ENCODE measurements at places on chromosomes 13 and 19.

DNA sequence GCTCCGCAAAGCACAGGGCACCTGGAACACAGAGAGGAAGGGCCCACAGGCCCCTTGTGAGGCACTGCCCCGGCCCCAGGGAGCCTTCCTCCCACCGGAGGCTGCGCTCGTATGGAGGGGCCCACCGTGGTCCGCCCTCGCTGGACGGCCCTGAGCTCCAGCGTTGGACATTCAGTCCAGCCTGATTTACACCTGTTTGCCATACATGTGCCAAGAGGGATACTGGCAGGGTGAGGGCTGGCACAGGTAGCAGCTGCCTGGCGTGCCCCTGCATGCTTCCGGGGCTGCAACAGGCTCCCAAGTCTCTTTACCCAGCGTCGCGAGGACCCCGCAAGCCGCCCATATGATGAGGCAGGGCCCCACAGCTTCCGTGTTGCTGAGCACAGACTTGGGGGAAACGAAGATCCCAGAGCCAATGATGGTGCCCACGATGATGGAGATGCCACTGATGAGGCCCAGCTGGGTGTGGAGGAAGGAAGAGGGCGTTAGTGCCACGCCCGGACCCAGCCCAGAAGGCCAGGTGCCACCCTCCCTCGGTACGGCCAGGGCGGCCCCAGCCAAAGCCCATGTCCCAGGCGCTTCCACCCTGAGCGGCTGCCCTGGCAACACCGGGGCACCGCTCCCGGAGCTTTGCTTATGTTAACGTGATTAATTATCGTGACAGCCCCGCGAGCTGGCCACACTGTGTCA, 5.1 kb downstream of the SLC7A9 start:
- no peak for DNase-seq

DNA sequence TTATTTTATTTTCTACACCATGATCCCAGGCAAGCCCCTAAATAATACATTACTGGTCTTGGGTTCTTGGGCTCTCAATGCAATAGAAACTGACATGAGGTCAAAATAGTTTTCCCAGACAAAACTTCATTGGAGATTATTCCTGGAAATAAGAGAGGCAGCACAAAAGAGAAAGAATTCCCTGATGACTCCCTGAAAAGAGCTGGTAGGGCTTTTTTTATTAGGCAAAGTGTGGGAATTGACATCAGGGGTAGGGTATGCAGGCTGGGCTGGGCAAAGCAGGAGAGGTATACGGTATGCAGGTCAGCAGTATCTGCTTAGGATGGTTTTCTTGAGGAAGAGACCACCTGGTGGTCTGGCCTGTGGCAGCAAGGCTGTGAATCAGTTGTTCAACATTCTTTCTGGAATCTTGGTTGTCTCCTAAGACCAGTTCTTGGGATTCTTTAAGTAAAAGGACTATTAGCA, 9.3 kb upstream of the IGFL3 start:
- DNase-seq, result no peak

GRCh38 chr19:11069561-11069960, 19.7 kb upstream of the LDLR start:
- DNase-seq, result no peak

GRCh38 chr13:114179087-114179658, at the start of gene CFAP97D2:
Gene CFAP97D2 (plus strand): TSS chr13:114179257. CDS start chr13:114179331, 74 bp downstream.
- DNase-seq, result no peak

GRCh38 chr19:42149447-42150202, 17.4 kb upstream of the POU2F2 start:
- DNase-seq, result no peak

- no peak for DNase-seq
These were observed 9.7 kb downstream of the CILP2 start for GRCh38 chr19:19547674-19548336.

- DNase-seq, result peak; percentile 87
These were observed 750 bp upstream of the SLC27A1 start for GRCh38 chr19:17469481-17470067.

GRCh38 chr19:3162418-3163229, 15.9 kb upstream of the S1PR4 start:
- no peak for DNase-seq

DNA sequence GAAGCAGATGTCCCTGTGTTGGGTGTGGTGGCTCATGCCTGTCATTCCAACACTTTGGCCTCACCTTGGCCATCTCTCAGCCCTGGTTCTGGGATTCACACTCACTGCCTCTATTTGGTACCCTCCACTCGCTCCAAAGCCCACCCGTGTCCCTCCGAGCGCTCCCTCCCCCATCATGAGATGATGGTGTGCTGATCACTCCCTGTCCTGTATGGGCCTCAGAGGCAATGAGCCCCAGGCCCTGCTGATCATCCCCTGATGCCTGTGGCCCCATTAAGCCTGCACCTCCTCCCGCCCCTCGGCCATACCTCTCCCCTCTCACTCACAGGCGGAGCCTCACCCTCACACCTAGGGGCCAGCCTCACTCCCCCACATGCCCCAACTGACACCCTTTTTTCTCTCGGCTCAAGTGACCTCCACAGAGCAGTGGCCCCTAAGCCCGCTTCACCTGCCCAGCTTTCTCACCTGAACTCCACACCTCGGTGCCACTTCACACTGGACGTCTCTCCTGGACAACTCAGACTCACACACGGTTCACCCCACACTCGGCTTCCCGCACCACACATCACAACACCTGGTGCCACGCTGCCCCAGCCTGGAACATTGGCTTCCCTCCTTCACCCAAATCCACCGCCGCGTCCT, 114.5 kb downstream of the STK24 start:
- DNase-seq, result no peak

- DNase-seq, result no peak
These were observed 159.5 kb upstream of the EDNRB start for GRCh38 chr13:78078168-78078567.

- peak; percentile 21 for DNase-seq
These were observed 4.2 kb upstream of the ZNF486 start for GRCh38 chr19:20162821-20163220.

DNA sequence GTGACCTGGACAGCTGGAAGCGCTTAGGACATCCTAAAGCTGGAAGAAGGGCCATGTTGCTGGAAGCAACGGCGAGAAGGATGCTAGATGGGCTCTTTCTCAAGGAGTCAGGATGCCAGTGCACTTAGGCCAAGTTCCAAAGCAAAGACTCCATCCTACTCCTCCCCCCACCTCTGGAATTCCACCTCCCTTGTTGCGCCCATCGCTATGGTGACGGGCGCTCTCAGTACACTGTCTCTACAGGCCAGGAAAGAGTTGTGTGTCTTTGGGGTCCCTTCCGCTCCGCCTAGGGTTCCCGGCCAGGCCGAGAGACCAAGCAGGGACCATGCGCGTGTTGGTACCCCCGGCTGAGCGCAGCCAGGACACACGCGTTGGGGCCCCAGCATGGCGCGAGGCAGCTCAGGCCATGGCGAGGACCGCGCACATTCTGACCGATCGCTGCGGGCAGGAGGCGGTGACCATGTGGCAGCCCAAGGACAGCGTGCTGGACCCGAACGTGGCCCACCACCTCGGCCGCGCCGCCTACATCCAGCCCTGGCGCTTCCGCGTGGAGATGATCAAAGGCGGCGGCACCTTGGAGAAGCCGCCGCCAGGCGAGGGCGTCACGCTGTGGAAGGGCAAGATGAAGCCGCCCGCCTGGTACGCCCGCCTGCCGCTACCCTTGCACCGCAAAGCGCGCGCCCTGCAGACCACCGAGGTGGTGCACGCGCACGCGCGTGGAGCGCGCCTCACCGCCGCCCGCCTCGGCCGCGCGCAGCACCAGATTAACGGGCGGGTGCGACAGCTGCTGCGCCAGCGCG, 31.0 kb upstream of the SLC1A6 start:
- DNase-seq, result no peak

- no peak for DNase-seq
These were observed 19.1 kb upstream of the KCTD4 start for GRCh38 chr13:45219938-45220375.

DNA sequence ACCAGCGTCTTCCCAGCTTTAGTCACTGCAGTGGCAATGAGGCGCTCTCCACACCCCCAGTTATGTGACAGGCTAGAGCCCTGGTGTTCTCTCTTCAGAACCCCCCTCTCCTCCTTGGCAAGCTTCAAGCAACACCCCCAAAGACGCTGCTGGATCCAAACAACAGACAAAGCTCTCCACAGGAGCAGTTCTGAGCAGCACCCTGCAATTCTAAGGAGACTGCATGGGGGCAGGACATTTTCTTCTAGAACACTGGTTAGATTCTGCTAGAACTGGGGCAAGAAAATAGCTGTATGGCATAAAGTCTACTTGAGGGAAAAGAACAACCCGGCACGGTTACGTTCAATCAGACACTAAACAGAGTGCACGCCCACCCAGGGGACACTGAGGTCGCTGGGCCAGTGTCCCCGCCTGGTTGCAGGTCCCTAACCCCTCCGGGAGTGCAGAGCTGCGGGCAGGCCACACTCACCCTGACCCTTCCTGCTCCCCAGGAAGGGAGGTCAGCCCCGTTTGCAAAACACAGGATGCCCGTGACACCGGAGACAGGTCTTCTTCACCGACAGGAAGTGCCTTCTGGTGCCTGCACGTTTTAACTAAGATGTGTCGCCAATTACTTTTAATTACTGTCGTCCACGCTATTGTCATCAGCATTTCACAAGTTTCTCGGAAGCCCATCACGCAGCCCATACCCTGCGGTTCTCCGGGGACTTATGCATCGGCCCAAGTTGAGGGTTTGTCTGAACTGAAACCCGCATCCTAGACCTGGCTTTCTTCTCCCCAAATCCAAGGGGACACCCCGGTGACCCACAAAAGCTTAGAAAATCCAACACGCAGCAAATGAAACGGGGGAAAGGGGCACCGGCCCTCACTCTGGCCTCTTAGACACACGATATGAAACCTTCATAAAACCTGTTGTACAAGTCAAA, 943 bp downstream of the GJB6 start:
- peak; percentile 21 for DNase-seq

- DNase-seq, result no peak
These were observed 2.5 kb downstream of the USP12 start for GRCh38 chr13:27168906-27169657.

DNA sequence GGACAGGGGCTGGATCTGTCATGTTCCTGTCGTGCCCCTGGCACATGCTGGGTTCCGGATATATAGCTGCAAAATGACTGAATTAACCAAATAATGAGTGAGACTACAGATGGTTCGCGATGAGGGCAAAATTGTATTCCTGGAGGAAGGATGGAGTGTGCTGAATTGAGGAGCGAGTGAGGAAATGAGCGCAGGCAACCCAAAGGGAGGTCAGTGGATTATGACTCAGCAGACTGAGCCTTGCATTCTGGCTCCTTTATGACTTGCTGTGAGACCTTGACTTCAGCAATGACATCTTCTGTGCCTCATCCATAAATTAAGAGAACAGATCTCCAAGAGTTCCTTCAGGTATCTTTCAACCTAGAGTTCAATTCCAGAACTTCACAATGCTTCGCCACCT, 115.0 kb upstream of the CLDN10 start:
- DNase-seq, result no peak

GRCh38 chr19:55216461-55217198, 7.3 kb upstream of the PTPRH start:
- no peak for DNase-seq

GRCh38 chr19:16429066-16429758, 42.6 kb downstream of the EPS15L1 start:
- DNase-seq, result no peak

Measured in naive thymus-derived CD4-positive, alpha-beta T cell (primary cell).